ENCODE measurements at places on chromosomes 16 and 17.

DNA sequence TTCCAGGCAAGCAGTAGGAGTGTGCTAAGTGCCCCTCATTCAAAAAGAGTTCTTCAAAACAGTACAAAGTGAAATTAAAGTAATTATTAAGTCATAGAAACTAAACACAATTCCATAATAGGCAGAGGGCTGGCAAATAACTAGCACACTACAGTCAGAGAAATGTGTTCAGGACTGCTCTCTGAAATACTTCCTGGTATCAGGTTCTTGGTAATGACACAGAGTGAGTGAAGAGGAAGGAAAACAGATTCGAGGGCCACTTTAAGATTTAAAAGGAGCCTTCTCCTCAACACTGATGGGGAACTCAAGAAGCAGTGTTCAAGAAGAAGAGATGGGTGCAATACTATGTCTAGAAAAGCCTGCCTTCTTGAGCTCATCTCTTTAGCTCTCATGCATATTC, 139.2 kb downstream of the TOX3 start:
- DNase-seq = no peak

GRCh38 chr17:34379868-34380267, 16.8 kb upstream of the CCL1 start:
- no peak for DNase-seq

- no peak for DNase-seq
Measured at GRCh38 chr17:34384822-34385605, 22.0 kb upstream of the CCL1 start.

- DNase-seq = no peak
Measured at GRCh38 chr17:33277436-33278100, 15.5 kb downstream of the ASIC2 start.

- no peak for DNase-seq
Measured at GRCh38 chr17:39193346-39193745, 4.1 kb downstream of the CACNB1 start.

DNA sequence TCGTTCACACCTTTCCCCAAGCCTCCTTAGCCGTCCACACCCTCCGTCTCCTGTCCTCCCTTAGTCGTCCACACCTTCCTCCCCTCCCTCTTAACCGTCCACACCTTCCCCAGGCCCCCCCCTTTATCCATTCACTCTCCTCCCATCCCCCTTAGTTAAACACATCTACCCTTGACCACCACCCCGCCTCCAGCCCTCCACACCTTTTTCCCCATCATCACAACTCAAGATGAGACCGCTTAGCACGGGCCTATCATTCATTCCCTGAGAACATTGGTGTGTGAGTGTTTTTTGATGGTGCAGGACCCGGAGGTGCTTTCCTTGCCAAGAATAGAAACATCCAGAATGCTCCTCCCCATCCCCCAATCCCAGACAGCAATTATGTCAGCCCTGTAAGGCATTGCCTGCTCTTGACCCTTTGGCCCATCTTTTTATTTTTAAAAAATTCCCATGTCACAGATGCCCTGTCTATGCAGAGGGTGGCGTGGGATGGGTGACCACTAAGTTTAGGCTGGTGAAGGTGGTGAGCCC, 1.4 kb downstream of the TENT4B start:
- no peak for DNase-seq

DNA sequence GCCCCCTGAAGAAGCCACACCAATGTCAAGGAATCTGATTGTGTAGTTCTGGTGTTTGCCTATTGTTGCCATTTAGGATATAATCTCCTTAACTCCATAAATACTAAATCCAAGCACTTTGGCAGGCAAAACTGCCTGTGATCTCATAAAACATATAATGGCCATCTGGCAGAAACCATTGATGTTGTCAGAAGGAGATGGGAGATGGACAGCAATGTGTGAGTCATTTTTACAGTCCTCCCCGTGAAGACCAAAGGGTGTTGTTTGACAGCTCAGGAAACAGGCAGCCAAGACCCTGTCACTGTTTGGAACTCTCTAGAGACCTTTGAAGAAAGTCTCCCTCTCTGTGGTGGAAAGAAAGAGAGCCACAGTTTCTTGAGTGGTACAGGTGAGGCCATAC, 454.1 kb downstream of the HS3ST3B1 start:
- no peak for DNase-seq

DNA sequence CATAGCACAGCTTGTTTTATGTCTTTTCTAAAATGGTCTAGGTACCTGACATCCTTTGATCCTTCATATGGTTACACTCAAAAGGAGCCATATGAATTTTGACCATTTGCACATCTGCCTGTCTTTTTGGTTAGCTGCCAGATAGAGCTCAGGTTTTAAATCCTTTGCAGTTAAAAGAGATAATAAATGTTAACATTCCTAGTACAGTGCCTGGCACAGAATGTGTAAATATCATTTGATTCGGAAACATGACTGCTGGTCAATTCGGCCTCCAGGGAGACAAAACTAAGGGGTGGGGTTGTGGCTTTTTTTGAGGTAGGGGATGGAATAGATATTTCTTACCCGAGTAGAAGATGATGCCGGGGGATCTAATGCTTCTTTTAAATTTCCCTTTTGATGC, 64.2 kb downstream of the FTO start:
- no peak for DNase-seq

DNA sequence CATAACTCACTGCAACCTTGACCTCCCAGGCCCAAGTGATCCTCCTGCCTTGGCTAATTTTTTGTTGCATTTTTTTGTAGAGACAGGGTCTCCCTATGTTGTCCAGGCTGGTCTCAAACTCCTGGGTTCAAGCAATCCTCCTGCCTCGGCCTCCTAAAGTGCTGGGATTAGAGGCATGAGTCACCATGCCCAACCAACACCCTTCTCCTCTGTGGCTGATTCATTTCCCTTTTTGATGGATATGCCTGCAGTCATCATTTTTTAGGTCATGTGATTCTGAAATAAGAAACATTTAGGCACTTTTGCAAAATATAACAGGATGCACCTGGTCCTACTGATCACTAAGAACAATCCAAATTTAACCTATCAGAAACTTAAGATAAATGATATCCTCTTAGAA, 44.0 kb upstream of the YPEL2 start:
- no peak for DNase-seq

DNA sequence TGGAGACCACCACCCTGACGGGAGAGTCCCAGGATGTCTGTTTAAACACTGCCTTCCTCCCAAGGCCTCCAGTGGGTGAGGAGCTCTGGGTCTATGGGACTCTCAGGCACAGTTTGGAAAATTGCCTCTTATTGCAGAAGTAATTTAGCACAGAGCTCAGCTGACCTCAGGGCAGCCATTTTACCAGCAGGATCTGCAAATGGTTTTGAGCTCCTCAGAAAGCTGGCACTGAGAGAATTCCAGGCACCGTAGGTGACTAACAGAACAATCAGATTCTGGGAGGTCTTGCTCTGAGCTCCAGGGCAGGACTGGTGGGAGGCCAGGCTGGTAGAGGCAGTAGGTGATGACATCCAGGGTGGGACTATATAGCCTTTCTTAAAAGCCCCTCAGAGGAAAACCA, 17.3 kb upstream of the C16orf74 start:
- no peak for DNase-seq

GRCh38 chr16:10667239-10667638, 27.5 kb downstream of the TEKT5 start:
- DNase-seq = no peak

DNA sequence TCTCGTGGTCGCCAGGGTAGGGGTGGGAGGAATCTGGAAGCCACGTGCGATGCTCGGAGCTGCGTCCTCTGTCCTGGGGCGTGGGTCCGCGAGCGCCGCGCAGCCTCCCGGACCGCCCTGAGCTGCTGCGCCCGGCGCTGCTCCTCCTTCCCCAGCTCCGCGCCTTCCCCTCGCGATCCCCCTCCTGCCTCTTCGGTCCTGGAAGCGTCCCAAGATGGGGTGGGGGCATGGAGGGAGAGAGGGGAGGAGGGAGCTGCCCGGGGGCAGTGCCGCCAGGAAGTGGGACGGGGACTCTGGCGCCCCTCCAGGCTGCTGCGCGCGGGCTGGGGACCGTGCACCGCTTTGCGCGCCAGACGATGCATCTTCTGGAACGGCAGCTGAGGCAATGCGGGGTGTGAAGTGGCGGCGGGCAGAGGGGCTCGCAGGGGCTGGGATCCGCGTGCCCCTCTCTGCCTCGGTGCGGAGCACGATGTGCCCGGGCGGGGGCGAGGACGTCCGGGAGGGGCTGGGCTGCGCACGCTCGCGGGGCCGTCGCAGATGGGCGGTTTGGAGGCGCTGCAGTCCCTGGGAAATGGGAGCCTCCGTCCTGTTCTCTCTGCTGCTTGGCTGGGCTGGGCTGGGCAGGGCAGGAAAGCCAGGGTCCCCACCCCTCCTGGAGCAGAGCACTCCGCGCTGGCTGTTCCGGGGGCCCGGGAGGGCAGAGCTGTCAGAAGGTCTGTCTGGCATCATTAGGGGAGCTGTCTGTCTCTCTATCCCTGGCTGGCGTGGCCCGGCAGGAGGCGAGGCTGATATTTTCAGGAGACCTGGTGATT, 388.0 kb downstream of the SEC14L1 start:
- no peak for DNase-seq

DNA sequence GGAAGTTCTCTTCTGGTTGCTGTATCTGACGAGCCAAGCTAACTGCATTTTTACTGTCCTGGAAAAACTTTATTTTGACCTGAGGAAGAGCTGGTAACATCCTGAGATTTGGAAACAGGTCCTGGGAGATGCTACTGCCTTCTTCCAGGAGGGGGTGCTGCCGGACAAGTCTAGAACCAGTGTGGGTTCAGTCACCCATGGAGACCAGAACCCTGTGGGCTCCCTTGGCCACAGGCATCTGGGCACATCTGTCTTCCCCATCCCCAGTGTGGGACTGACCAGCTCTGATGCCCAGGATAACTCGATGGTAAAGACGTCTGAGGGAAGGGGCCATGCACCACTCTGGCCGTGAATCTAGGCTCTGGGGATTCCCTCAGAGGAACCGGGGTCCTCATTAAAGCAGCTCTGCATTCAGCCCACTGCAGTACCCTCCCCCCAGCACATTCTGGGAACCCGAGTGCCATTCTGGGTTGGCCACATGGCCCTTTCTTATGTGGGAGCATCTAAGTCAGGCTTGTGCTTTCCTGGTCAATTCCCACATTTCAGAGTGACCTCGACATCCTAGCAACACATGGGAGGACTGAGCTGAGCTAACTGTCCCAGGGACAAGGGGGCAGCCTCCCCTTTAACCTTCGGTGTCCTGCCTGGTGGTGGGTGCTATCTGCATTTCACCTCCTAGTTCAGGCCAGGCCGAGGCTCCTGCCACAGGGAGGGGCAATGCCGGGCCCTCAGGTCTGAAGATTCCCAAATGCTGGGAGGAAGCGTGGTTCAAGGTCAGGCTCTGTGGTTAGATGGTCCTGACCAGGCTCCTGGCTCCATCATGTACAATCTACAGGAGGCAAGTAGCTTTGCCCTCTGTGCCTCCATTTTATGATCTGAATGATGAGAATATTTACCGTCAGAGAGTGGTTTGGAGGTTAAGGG, 6.4 kb downstream of the C16orf86 start:
- peak; percentile 52 for DNase-seq

GRCh38 chr16:1028524-1029258, 43.9 kb upstream of the SSTR5 start:
- no peak for DNase-seq

- DNase-seq = no peak
Measured at GRCh38 chr17:35912339-35912912, 18.1 kb downstream of the RDM1 start.

DNA sequence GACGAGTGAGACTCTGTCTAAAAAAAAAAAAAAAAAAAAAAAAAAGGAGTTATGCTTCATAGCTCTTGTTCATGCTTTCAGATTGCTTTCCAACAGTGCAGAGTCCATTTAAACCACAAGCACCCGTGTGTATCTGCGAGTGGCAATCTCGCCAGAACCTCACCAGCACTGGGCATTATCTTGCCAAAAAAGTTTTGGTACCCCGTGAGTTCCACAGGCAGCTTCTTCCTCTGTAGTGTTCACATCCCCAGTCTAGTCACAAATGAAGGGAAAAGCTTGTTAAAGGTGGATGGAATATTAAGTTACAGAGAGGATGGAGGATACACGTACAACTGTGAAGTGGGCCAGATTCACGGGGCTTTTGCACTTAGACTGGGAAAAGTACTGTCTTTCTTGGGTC, 33.5 kb downstream of the WSB1 start:
- no peak for DNase-seq

DNA sequence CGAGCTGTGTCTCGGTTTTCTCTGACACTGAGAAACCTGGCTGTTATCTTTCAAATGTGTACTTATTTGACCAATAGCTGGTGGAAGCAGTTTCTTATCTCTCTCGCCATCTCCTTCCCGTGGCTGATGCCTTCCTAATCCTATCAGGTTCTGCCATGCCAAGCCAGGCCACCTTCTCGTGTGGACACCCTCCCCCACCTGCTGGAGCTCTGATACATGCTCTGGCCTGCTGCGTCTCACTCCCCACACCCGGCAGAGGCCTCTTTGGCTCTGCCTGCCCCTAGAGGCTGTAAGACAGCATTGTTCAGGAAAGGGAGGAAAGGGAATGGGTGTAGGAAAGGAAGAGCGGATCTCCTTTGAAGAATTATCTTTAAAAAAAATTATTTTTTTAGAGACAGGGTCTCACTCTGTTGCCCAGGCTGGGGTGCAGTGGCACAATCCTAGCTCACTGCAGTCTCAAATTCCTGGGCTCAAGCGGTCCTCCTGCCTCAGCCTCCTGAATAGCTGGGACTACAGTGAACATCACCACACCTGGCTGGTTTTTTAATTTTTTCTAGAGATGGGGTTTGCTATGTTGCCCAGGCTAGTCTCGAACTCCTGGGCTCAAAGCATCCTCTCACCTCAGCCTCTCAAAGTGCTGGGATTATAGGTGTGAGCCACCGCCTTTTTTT, 7.5 kb upstream of the ARMC5 start:
- no peak for DNase-seq

All from CD4-positive, alpha-beta T cell treated with Interleukin-2 at 100 ng/mL for 4 hours (primary cell).